Stimulated activated CD8-positive, alpha-beta memory T cell treated with anti-CD3 and anti-CD28 coated beads, Interleukin-15, amount 100 ng/mL, for 24 hours (primary cell): ENCODE measurements at places on chromosomes 6 and 20.

GRCh38 chr20:699811-700338 is 24.3 kb upstream of the SCRT2 start:
- no peak for DNase-seq

- DNase-seq: no peak
These were observed 9.9 kb downstream of the DNMT3B start for GRCh38 chr20:32772046-32772445.

DNA sequence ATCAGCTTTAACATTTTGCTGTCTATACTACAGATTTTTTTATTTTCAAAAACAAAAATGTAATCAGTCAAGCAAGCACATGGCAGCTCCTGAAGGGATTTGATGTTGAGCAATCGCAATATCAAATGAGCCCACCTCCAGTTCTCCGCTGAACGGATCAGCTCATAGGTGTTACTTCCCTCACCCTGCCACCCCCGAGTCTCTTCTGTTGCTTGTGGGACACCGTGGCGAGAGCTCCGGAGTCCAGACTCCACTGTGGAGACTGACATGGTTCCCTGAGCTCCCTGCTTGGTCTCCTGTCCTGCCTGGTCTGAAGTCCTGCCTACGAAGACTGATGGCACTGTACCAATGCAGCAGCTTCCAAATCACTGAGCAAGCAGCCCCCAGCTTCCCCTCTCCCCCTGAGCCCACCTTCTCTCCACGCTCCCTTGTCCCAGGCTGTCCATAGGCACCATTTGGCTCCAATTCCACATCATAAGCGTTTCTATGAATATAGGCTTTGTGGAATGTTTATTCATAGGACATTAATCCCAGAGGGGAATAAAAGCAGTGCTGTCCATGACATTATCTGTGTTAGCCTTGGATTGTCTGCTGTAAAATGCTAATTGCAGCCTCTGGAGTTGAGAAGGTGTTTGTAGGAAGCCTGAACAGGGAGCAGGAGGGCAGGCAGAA is 162.2 kb downstream of the LY86 start:
- no peak for DNase-seq

DNA sequence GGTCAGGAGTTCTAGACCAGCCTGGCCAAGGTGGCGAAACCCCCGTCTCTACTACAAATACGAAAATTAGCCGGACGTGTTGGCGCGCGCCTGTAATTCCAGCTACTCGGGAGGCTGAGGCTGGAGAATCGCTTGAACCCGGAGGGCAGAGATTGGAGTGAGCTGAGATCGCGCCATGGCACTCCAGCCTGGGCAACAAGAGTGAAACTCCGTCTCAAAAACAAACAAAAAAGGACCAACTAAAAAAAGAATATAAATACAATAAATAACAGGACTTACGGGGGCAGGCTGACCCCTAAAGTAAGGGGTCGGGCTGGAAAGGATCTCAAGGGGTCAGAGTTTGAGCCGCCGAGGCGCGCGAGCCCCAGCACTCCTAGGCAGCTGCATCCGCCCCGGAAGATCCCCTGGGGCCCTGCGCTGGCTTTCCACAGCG is 509 bp upstream of the TPD52L2 start:
- DNase-seq: no peak

DNA sequence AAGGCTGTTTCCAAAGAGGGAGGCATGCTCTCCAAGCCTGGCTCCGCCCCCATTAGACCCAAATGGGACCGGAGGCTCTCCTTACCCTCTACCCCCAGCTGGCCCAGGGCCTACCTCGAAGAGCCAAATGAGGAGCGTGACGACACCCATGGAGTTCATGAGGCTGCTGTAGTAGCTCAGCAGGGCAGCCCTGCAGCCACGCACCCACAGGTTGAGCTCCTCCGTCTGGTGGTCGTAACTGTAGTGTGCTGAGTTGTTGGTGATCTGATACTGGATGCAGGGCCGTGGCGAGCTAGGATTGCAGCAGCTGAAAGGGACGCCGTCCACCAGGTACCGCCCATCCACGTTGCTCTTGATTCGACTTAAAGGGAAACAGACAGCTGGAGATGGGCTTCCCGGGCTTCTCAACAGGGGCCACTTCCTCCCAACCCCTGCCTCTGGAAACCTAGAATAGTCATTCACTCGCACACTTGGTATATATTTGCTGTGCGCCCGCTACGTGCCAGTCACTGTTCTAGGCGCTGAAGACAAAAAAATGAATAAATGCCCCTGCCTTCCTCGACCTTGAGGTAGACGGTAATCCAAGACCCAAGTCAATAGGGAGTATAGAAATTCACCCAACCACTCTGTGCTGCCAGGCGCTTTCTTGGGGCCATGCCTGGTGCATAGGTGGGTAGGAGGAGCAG is 18.0 kb downstream of the PRPH2 start:
- no peak for DNase-seq

DNA sequence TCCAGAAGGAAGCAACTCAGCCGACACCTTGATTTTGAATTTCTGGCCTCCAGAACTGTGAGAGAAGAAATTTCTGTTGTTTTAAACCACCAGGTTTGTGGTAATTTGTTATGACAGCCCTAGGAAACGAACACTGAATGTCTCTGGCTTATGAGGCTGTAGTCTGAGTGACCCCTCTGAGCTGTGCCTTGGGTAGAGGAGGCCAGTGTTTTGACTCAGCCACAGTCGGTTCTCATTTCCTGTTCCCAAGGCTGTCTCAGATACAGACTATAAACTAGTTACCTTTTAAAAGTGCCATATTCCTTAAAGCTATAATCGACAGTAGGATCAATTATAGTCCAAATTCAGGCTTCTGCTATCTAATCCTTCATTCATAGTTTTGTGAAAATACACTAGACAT is 391.2 kb upstream of the MAP3K7 start:
- DNase-seq: no peak

DNA sequence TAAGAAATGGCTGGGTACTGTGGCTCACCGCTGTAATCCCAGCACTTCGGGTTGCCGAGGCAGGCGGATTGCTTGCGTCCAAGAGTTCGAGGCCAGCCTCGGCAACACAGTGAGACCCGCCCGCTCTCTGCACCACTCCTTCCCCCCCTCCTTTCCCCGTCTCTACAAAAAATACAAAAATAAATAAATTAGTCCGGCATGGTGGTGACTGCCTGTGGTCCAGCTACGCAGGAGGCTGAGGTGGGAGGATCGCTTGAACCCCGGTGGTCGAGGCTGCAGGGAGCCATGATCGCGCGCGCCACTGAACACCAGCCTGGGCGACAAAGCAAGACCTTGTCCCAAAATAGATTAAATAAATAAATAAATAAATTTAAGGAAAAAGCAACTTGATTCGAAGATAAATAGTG is 448 bp upstream of the RNF114 start:
- DNase-seq: no peak

DNA sequence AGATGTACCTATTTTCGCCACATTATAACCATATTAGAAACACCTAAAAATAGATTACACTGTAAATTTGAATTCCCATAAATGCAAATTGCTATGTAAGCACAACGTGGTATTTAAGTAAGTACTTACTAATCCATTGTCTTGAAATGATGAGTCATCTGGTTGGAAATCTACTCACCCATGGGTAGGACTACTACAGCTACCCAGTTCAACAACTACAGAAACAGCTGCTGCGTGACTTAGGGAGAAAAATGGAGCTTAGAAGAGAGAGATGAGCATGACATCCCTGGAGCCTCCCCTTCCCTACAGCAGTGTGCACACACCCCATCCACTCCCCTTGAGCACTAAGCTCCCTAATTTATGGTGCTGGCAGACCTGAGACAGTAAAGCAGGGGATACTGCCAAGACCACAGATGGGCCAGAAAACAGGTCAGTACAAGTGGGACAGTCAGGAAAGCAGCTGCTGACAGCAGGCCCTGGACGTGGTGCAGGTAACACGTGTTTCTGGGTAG is 26.9 kb downstream of the RRAGD start:
- no peak for DNase-seq
